Right atrium auricular region (tissue), 2 donors: ENCODE measurements at places on chromosomes 7 and 10. TPM values are rescaled to one million over a fixed set of nuclear protein-coding genes. Genes with fewer than 3 reads are reported as not detected.

Gene EPHB4
- total RNA-seq: 25.0 TPM

Gene SAMD9L
- total RNA-seq: 4.1 TPM

Gene SORCS1
- 4.2 TPM for total RNA-seq

Gene PIP
- not detected for total RNA-seq

Gene PON1
- not detected for total RNA-seq

Gene HOXA2
- total RNA-seq: 0.16 TPM

GRCh38 chr10:125004571-125005311 is 62.8 kb downstream of the ZRANB1 start:
- DNase-seq: peak; percentile 54

GRCh38 chr7:155358948-155359712 is 61.5 kb downstream of the INSIG1 start:
- DNase-seq: no peak

- DNase-seq: no peak
These were observed 207.3 kb upstream of the LRGUK start for GRCh38 chr7:133919810-133920209.

- no peak for DNase-seq
These were observed 1.1 kb downstream of the RALA start for GRCh38 chr7:39624442-39624807.

- DNase-seq: no peak
These were observed 20.1 kb upstream of the CDK6 start for GRCh38 chr7:92856436-92856835.

GRCh38 chr7:154832557-154833138 is 170.3 kb downstream of the PAXIP1 start:
- DNase-seq: no peak

GRCh38 chr7:108347616-108348015 is 108.6 kb downstream of the NRCAM start:
- no peak for DNase-seq

DNA sequence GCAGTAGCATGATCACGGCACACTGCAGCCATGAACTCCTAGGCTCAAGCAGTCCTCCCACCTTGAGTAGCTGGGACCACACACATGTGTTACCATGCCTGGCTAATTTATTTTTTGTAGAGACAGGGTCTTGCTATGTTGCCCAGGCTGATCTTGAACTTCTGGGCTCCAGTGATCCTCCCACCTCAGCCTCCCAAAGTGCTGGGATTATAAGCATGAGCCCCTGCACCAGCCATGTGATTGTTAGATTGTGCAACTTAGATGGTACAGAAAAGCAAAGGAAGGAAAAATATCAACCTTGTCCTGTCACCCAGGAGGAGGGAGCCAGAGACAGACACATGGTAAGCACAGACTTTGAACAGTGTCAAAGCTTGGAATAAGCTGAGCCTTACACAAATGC is 73.5 kb downstream of the CCNY start:
- DNase-seq: no peak

GRCh38 chr10:92031580-92031979 is 108.0 kb downstream of the BTAF1 start:
- no peak for DNase-seq

DNA sequence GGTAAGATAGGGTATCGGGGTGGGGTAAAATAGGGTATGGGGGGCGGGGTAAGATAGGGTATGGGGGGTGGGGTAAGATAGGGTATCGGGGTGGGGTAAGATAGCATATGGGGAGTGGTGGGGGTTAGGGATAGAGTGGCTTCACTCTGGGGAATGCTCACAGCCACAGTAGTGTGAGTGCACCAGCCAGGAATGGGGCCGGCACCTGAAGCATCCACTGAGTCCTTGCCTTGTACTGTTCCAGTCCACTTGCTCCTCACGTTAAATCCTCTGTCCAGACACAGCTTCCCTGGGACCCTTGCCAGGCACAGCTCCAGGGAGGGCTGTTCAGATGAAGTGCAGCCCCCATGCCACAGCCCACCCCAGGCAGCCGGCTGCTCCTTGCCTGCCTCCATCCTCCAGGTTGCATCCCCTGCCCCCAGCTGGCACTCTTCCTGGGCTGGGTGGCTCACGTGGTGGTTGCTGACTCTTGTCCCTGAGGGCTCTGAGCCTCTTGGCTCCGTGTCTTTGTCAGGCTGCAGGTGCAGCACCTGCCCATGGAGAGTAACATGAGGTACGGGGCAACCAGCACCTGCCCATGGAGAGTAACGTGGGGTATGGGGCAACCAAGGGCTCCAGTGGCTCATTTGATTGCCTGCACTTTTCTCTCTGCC is 268.4 kb downstream of the TCERG1L start:
- no peak for DNase-seq

DNA sequence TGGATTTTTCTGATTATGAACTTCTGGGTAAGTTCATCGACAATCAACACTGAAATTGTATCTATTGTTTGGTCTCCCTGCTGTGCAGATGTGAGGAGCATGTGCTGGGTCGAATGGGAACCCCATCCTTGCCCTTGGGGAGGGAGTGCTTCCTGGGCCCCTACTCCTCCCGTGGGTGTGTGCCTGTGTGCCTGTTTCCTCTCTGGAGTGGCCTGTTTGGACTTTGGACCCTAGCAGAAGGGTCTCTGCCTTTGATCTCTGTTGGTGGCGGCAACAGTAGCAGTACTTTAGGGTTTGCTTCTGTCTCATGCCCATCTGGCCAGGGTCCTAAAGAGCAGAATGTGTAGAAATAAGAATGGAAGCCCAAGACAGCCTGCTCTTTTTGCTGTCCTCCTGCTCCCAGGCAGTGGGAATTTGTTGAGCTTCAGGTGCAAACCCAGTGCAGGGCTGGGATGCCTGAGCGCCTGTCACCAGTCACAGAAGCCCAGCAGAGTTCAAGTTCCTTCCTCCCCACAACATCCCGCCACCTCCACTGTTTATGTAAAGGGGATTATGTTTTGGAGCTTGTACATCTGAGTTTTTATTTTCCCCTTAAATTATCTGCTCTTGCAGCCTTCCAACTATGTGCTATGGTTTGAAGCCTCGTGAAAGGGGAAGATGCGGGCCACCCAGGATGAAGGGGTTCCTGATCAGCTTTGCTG is 1.5 kb upstream of the TACR2 start:
- no peak for DNase-seq

DNA sequence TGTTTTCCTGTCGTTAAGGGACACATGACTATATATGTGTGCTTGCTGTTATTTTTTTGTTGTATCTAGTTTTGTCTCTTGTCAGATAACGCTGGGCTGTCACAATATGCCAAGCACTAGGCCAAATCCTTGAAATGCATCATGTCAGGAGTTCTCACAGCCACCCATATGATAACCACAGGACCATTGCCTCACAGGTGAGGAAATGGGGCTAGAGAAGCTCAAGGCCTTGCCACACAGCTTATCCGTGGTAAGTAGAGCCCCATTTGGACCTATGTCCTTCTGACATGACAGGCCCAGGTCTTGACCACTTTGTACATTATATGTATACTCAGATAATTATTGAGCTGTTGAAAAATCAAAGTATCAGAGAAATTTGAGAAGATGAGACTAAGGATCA is 42.0 kb upstream of the TARP start:
- DNase-seq: no peak

DNA sequence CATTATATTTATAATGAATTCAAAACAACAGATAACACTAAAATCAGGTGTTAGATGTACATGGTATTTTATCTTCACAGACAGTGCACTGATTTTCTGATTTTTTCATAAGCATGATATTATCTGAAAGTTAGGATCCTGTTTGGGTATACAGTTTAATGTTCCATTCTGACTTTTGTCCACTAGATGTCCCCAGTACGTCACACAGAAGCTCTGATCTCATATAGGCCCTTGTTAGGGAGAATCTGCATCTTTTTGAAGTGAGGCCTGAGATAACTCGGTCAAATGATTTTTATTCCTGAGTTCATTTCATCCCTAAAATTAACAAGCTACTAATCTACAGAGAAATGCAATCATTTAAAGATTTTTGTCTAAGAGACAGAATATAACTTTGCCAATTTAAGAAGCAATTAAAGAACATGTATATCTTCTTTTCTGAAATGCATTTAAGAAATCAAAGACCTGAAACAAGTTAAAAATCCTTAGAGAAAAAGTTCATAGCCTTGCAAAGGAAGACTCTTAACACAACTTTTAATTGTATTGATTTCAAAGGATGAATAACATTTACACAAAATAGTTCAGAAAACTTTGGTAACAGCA is 72.0 kb upstream of the TES start:
- no peak for DNase-seq

DNA sequence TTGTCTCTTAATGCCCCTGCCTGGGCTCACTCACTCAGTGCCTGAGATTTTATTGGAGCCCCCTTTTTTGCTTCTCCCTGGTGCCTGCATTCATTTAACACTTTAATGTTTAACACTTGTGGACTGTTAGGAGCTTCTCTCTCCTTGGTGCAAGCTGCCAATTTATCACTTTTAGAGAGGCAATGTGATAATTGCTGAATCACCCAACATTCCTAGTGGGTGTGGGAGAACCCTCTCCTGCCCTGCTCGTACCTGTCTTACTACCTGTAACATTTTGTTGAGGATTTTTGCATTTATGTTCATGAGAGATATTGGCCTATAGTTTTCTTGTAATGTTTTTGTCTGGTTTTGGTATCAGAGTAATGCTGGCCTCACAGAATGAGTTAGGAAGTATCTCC is 13.2 kb downstream of the STAM start:
- DNase-seq: no peak
